A549 treated with DMSO at 1 μM for 4 hours (cell line): ENCODE measurements at places on chromosomes 2 and 18. TPM values are rescaled to one million over a fixed set of nuclear protein-coding genes. Genes with fewer than 3 reads are reported as not detected.

Gene BOD1L2
- total RNA-seq, result not detected in 5 replicates

Gene OSR1
- total RNA-seq, result 4.9 to 9.0 TPM (median 5.3 TPM) in 5 replicates

Gene ANKAR
- total RNA-seq, result 1.0 to 1.6 TPM (median 1.4 TPM) in 5 replicates

Gene FHOD3
- total RNA-seq, result 2.3 to 2.8 TPM (median 2.4 TPM) in 5 replicates

Gene SCN3A
- 0.01 to 0.07 TPM in 2 of 5 replicates, not detected in the others for total RNA-seq

Gene EVX2
- not detected in 5 replicates for total RNA-seq
